ENCODE measurements at places on chromosomes 7 and 10.

GRCh38 chr7:39238234-39238869 is 260.6 kb downstream of the POU6F2 start:
- DNase-seq, result no peak

DNA sequence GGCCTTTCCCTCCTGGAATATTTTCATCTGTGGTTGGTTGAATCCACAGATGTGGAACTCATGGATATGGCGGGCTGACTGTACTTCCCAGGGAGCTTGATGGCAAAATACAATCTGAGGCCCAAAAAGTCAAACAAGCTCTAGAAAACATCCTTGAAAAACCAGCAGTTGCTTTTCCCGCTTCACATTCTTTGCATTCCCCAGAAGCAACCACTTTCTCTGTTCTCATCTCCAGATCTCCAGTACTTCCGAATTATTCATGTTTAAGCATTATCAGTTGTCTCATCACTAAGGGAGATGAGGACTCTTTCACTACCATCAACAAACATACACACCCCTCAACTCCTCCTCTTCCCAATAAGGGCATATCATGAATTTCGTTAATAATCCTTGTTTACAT is 55.3 kb downstream of the KIF5B start:
- no peak for DNase-seq

- DNase-seq, result no peak
These were observed 98.0 kb upstream of the PDCD4 start for GRCh38 chr10:110773693-110774068.

DNA sequence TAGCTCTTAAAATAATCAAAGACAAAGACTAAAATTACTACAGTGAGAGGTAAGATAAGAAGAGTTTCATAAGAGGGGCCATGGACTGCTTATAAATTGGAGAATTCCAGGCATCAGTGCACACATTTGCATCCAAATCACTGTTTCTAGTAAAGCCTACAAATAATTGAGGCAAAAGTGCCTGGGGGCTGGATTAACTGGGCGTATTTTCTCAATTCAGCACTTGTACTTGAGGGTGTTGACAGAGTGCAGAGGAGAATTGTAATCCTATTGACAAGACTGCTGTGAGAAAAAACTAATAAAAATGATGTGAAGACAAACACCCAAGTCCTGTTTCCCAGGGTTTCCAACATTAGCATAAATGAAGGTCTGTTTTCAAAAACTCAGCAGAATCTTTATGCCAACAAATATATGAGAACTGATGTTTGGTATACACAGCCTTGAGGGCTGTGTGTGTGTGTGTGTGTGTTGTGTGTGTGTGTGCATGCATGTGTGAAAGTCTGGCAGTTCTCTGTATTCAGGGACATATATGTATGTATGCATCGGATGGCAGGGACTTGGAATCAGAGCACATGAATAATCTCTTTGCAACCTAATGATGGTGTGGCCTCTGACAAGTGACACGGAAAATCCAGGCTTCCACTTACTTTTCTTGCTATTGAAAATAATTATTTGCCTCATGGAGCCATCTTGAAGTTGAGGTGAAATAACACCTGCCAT is 182.1 kb upstream of the CDC14C start:
- DNase-seq, result no peak

DNA sequence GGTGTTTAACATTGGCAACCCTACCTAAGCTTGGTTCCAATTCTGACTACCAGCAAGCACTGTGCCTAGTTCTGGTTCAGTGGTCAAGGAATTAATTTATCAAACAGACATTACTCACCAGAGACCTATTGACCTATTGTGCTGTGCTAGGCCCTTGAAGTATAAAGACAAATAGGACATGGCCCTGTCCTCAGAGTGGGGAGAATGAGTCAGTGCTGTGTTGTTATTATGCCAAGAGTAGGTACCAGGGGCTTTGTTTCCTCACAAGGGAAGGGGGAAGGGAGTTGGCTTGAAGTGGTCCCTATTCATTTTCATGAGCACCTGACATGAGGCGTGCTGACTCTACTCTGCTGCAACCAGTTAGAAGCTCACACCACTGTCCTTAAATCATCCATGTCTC is 62.6 kb upstream of the PLPP4 start:
- no peak for DNase-seq

DNA sequence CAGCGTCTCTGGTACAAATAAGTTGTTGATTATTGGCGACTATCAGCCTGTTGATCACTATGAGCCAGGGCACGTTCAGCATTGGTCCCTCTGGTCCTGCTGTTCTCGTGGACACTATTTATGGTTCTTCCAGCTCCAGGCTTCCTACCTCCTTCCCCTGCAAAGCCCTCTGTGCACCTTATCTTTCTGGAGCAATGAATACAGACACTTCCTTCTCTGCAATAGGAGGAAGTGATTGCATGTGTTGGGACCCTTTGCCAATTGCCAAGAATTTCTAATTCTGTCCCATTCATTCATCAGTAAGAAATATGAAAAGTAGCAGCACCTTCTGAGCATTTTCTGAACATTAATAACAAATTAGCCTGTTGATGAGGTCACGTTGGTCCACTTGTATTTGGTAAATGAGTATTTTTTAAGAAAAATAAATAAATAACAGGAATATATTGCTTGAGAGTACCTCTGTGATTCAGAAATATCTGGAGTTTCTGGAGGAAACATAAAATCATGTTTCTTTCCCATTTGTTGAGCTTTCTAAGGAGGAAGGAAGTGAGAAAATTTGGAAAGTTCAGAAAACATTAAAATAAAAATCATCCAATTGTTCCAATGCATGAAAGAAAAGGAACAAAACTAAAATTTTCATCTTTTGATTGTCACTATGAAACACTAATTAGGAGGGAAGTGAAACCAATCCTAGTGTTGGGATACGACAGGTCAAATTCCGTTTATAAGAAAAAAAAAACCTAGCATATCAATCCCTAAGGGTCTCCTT is 259.1 kb upstream of the KLF6 start:
- DNase-seq, result no peak

All from activated CD4-positive, alpha-beta T cell treated with anti-CD3 and anti-CD28 coated beads for 4 hours (primary cell).